ENCODE measurements at places on chromosomes 16 and 17.

DNA sequence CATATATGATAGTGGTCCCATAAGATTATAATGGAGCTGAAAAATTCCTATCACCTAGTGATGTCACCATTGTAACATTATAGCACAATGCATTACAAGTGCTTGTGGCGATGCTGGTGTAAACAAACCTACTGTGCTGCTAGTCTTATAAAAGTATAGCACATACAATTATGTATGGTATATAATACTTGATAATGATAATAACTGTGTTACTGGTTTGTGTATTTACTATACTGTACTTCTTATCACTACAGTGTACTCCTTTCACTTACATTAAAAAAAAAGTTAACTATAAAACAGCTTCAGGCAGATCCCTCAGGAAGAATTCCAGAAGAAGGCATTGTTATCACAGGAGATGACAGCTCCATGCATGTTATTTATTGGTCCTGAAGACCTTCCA lies 122.0 kb upstream of the NACA2 start:
- no peak for DNase-seq

DNA sequence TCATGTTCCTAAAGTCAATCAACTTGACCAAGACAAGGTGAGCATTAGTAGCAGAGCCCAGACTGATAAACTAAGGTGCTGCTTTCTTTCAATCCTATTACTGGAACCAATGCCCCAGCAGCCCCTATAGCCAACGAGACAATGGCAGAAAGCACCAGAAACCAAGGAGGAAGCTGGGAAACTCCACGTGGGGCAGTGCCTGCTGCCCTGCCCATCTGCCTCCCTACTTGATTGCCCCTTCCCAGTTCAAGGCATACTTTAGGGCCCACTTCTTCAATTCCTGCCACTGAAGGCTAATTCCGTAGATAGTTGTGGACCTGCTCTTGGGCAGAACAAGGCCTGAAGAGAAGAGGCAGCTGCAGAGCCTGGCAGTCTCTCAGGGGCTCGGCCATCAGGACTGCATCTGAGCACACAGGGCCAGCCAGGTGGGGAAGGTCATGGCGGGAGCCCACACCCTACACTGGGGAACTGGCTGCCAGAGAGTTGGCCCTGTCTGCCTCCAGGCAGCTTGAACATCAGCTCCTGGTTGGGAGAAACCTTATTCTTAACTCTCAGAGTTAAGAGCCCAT lies 30.9 kb downstream of the WSB1 start:
- no peak for DNase-seq

DNA sequence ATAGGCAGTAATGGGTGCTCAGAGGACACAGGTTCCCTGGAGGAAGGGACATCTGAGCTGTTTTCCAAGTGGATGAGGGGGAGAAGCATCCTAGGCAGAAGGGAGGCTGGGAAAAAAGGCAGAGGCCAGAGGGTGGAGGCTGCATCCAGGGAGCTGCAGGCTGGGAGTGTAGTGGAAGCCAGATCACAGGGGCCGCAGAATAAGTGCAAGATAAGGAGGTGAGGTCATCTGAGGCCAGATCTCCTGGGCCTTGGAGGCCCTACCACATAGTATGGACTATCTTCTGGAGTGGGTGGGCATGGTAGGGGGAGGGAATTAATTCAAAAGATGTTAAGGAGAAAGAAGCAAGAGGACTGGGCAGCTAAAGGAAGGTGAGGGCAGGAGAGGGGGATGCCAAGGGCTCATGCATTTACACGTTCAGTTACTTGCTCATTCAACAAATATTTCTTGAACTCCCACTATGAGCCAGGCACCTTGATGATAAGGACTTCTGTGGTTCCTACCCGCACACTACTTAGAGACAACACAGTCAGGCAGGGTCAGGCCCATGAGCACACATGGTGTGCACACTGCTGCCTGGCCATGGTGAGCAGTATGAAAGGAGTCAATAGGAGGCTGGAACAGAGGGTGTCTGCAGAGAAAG lies 2.4 kb upstream of the RIPOR1 start:
- no peak for DNase-seq

DNA sequence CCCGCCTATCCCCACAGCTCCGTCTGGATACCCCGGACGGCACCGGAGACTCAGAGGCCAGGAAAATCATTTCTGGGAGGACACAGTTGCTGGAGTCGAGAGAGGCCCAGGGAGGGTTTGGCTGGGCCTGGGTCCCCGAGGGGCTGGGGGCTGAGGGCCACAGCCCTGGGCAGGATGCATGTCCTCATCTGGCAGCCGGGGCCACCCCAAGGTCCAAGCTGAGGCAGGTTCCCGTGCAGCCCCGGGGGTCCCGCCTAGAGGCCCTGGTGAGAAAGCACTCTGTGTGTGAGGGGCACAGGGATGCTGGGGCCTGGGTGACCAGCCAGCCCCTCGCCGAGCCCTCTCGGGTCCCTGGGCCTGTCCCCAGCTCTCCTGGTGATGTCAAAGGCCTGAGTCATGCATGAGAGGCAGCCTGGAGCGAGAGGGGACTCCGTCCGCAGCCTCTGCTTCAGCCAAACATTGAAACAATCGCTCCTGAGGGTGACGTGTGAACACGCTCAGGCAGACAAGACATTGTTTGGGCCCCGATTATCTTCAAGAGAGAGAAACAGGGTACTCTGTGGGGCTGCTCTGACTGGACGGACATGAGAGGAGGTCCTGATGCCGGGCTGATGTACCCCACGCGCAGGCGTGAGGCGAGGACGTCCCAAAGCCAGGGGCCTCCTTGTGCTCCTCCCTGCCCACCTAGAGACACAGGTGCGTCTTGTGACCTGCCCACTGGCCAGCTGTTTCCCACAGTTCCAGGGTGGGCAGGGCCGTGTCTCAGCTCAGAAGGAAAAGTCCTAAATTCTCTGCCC lies 25.8 kb upstream of the C1QTNF8 start:
- no peak for DNase-seq

GRCh38 chr16:58661199-58661830 lies 23.3 kb downstream of the SLC38A7 start:
- no peak for DNase-seq

DNA sequence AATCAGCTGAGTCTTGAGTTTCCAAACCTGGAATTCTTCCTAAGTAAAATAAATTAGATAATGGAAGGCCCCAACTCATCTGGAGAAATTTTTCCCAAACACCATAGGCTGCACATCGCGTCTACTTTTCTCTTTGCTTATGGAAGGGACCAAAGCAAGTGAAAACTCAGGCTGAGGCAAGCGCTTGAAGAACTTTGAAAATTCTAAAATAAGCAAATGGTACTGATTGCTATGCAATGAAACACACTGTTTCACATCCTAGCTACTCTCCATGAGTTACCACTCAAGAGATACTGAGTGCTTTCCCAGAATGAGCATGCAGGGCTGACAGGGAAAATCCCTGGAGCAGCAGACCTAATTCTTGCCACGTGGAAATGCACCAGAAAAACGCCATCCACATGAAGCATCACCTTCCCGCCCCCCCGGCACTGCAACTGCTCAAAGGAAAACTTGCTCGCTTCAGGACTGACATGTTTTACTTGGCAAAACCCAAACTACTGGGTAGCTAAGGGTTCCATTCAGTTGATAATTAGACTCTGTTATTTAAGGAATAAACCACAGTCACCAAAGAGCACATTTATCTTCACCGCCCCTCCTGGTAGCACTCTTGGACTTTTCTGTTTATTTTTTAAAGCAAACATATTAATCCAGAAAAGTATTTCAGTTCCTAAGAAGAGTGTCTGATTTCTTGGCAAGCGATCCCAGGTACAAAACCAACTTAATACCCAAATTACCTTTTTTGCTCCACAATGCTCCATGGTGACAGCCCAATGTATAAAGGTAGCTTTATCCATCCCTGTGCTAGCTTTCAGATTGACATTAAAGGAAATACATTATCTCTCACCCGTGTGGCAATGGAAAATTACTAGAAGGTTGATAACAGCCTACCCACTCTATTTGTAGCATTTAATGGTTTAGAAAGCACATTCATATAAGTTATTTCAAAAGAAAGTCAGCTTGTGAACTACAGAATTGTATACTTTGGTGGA lies 62.5 kb downstream of the WDR59 start:
- no peak for DNase-seq
